ENCODE measurements at places on chromosomes 12 and 14.
A peak's percentile ranks its signal among the peaks of the same experiment; 100 is the strongest.

DNA sequence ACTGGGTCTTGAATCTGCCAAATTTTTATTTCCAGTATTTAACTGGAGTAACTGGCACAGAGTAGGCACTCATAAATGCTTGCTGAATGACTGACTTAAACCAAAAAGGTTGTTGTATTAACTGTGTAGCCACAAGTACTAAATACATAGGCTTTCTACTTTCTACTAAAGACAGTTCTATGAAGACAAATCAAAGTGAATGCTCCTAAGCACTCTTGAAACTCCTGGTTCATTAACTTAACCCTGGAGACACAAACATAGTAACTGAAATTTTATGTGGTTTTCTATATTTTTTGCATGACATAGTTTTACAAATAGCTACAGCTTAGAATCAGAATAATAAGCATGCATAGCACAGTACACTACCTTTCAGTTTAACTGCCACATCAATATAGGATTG lies 70.4 kb downstream of the TXNDC16 start:
- DNase-seq: no peak

- DNase-seq: no peak
Measured at GRCh38 chr12:114698566-114699163, 14.7 kb upstream of the TBX3 start.

GRCh38 chr14:85146779-85147178 lies 383.2 kb upstream of the FLRT2 start:
- no peak for DNase-seq

DNA sequence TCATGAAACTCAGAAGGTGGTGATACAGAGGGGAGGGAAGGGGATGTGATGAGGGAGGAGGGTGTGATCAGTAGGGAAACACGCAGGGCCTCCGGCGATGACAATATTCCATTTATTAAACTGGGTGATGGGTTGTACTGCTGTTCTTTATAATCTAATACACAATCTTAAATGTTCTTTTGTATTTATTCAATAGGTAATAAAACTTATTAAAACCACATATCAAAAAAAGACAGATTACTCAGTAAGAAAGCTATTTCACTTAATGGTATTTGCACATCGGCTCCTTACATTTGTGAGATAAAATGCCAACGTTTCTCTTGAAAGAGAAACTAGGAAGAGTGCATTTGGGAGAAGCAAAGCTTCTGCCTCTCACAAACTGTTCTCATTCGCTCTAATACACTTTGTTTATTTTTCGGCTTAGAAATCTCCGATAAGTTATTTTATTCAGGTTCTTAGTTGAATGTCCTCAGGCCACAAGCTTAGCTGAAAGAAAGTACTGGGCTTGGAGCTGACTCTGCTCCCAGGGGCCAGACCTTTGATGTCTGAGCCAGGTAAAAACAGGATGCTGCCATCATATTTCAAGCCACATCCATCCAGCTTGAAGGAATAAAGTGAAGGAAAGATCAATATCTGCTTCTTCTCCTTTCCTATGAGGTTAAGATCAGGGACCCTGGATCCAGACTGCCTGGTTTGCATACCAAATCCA lies 17.5 kb downstream of the STON2 start:
- DNase-seq: no peak

DNA sequence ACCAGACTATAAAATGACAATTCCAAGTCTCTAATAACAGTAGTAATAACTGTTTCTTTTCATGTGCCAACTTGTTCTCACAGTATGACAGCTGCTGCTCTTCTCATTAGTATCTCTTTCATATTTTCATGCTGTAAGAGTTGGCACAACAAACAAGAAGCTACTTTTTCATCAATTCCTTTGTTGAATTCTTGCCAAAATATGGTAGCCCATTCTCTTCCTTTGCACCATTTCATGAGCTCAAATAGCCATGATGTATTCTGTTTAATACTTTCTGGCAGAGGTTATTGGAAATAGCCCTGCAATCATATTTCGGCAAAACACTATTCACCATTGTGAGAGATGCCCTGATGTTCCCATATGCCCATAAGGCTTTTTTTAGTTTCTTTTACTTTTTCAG lies 1100.7 kb downstream of the TRHDE start:
- no peak for DNase-seq

DNA sequence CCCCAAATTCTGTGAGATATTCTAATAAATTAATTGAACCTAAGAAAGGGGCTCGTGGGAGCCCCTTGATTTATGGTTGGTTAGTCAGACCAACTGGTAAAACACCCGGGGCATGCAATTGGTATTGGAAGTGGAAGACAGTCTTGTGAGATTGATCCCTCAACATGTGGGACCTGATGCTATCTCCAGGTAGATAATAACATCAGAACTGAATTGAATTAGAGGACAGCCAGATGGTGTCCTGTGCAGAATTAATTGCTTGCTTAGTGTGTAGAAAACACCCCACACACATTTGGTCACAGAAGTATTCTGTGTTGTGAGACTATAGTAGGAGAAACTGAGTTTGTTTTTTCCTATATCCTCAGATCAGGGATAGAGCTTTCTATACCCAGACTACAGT lies 22.0 kb downstream of the PYROXD1 start:
- DNase-seq: no peak

- DNase-seq: no peak
Measured at GRCh38 chr12:54000116-54001114, at the start of gene HOXC9. Gene HOXC9, plus strand, starts transcription at chr12:54000161. Its CDS starts 28 bp downstream, at chr12:54000189.

GRCh38 chr14:49865431-49865859 lies 12.9 kb upstream of the NEMF start:
- peak; percentile 61 for DNase-seq

GRCh38 chr14:101132588-101132987 lies 229.1 kb upstream of the RTL1 start:
- DNase-seq: no peak

DNA sequence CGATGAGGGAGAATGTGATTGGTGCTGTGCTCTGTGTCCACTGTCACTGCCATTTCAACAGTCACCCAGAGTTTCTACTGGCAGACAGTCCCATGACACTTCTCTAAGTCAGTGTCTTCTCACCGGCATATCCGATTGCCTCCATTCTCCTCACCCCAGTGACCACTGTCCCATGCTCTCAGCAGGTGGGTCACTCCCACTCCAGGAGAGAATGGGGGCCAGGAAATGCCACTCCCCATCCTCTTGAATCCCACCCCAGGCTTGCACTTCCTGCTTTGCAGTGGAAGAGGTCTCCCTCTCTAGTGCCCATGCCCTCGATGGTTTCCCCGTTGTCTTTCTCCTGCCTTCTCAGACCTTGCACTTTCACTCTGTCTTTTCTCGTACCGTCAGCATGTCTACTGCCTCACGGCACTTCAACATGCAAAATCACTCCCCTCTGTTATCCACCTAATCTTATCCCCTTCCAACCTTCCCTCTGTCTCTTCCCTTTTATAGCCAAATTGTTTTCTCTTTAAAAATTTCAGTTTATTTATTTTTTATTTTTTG lies 2.2 kb upstream of the EP400 start:
- DNase-seq: no peak

GRCh38 chr14:22086131-22086530 lies 412.5 kb upstream of the OR4E1 start:
- no peak for DNase-seq

GRCh38 chr12:112161711-112162110 lies 36.4 kb downstream of the TRAFD1 start:
- no peak for DNase-seq

- DNase-seq: no peak
Measured at GRCh38 chr14:53638966-53639365, 317.7 kb downstream of the BMP4 start.

- DNase-seq: no peak
Measured at GRCh38 chr14:103296987-103297386, 37.0 kb upstream of the EIF5 start.

DNA sequence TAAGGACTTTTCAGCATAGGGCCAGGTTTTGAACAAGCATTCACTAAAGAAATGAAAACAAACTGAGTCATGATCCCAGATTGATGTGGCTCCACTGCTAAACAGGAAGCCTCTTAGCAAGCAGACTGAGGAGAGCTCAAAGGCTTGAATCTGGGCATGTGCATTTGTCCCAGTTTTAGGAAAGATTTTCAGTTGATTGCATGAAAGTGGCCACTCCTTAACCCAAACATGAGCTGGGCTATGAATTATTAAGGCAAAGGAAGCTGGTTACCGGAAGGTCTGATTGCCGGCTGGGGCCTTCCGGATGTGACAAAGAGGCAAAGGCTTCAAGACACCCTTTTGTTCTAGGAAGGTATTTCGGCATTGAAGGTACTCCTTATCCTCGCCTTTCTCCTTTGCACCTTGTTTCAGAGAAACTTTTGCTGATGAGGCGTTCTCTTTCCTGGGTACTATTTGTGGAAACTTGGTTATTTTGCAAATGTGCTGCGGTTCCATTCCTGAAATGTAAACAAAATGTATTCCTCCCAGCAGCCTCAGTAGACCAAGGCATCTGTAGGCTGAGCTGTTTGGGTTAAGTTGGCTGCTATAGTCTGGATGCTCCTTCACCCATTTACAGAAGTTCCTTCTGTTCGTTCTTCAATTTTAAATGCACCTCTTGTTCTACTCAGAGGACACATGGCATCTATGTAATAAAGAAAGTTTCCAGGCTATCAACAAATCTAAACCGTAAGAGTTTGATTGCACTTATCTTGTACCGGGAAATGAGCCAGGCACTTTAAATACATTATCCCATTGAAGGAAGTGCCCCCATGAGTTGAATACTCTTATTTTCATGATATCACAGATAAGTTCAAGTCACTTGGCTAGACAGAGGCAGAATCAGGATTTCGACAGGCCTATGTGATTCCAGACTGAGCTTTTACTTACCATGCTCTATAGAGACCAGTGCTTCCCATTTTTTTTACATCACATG lies 115.6 kb upstream of the METAP2 start:
- no peak for DNase-seq

DNA sequence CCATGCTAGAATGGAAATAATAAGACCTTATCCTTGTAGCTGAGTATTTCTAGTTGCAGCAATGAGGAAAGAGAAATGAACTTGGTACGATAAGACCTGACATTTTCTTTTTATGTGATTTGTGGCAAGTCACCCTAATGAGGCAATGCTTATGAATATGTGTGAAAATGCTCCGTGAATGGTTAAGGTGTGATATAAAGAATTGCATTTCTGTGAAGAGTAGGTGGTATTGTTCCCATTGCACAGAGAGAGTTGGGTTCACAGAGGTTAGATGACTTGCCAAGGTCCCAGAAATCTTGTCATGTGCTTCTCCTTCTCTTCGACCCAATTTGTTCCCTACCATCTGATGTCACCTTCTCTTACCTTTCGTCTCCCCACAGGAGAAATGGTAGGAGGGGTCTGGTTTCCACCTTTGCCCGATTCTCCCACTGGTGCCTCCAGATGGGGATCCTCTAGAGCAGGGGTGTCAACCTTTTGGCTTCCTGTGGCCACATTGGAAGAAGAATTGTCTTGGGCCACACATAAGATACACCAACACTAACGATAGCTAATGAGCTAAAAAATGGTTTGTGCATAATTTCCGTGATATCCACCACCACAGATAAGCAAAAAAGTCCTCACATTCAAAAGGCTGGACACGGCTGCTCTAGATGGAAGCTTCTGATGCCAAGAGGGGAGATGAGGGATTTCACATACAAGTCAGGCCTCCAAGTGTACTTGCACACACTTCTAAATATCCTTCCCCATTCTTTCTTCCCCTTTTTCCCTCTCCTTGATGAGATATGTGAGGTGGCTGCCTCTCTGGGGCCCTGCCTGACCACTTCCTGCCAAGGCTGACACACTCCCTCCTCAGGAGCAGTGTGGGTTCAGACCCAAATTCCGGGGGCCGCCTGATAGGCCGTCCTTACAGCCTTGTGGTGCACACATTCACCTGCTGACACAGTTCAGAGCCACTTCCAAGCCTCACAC lies 96.1 kb downstream of the PLXNC1 start:
- DNase-seq: no peak

GRCh38 chr12:95582230-95583058 lies 31.2 kb upstream of the USP44 start:
- DNase-seq: no peak

DNA sequence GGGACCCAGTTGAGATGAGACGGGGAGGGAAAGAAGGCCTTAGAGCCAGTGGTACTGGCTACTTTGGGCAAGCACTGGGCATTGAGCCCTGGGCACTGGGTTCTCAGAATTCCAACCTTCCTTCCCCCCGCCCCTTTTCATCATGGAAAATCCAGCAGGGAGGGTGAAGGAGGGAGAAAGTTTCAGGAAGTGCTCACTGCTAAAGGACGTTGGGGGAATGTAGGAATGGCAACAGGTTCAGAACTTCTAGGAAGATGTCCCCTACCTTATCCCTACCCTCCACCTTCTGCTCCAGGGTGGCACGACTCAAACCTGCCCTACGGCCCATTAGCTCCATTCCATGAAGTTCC lies 4.2 kb upstream of the TNS2 start:
- DNase-seq: no peak

- DNase-seq: no peak
Measured at GRCh38 chr14:92308716-92309115, 14.2 kb upstream of the SLC24A4 start.

Data from effector CD8-positive, alpha-beta T cell (primary cell).